Islet precursor cell (in vitro differentiated cells): ENCODE measurements at places on chromosomes 6 and 20.
A peak's percentile ranks its signal among the peaks of the same experiment; 100 is the strongest.

- DNase-seq = no peak
Observed at GRCh38 chr20:35063168-35063567, 29.4 kb downstream of the TRPC4AP start.

DNA sequence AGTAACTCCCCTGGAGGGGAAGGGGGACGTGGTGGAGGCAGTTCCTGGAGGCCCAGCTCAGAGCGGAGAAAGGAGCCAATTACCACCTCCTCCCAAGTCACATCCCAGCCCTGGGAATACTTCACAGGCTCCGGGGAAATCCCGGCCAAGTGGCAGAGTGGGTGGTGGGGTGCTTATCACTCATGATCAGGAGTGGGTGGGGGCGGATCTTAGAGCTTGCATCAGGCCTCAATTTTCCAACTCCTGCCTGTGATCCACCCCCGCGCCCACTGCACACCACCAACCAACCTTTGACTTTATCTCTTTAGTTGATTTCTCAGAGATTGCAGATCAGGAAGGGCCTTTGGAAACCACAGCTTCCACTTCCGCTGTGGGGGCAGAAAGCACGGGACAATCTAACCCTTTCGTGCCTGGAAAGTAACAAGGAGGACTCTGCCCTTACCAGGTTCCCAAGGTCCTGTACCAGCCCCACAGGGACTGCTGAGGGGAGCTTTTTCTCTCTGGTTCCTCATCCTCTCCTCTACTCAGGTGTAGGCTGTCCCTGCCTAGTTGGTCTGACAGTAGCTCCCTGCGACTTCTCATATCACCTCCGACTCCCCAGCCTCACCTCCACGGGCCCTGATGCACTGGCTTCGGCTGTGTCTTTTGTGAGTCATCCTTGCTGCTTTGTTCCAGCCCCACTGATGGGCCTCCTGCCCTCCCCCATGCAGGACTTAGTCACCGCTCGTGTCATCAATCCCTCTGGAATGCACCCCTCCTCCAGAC is 24.9 kb upstream of the IER3 start:
- DNase-seq = peak; percentile 98

DNA sequence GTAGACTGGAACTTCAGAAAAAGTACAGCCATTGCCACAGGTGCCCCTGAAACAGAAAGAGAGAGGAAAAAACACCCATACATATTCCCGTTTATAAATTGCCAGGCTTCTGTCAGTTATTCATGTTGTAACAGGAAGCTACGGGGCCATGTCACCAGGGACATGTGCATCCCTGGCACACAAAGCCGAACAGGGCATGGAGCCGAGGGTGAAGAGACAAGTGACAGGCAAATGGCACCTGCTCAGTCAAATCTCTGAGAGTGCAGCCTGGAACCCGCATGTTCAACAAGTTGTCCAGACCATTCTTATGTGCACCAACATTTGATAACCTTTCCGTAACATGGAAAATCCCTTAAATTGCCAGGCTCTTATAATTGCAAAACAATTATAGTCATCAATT is 740.7 kb downstream of the KIF16B start:
- no peak for DNase-seq

- DNase-seq = no peak
Observed at GRCh38 chr6:105163183-105163582, 16.6 kb downstream of the POPDC3 start.

- DNase-seq = no peak
Observed at GRCh38 chr6:79269877-79270276, 35.4 kb upstream of the HMGN3 start.

DNA sequence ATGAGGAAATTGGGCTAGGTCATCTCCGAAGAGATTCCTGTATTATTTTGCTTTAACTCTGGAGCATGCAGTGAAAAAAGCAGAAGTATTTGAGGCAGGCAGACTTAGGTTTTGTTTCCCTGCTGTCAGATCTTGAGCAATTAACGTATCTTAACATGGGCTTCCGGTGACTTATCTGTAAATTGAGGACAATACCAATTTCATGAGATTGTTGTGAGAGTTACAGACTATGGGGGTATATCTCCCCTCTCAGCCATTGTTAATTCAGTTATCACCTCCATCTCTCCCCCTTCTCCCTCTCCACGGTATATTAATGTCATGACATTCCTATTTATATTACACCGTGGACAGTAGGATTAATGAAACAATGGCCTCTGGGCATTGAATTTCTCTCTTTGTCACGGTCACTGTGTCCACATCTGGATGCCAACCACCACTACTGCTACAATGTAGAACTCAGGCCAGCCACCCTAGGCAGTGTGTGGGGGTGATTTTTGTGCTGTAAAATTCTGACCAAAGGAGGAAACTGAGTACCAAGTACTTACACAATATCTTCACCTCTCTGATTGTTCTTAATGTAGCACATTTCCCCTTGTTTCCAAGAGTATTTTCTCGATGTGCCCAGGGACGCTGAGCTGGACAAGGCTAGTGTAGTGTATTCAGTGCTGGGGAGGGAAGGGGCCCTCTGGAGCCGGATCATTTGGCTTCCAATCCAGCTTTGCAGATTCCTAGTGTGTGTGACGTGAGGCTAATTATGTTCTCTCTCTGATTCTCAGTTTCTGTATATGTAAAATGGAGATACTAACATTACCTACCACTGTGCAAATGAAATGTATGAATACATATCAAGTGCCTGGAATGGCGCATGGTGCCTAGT is 77.2 kb downstream of the GCNT2 start:
- DNase-seq = no peak

DNA sequence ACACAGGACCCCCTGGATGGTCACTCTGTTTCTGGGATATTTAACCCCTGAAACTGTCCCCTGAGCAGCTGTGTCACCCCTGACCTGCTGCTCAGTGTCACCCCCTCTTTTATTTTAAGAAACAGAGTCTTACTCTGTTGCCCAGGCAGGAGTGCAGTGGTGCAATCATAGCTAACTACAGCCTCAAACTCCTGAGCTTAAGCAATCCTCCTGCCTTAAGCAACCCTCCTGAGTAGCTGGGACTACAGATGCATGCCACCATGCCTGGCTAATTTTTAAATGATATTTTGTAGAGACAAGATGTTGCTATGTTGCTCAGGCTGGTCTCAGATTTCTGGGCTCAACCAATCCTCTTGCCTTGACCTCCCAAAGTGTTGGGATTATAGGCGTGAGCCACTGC is 21.5 kb upstream of the GTSF1L start:
- no peak for DNase-seq

DNA sequence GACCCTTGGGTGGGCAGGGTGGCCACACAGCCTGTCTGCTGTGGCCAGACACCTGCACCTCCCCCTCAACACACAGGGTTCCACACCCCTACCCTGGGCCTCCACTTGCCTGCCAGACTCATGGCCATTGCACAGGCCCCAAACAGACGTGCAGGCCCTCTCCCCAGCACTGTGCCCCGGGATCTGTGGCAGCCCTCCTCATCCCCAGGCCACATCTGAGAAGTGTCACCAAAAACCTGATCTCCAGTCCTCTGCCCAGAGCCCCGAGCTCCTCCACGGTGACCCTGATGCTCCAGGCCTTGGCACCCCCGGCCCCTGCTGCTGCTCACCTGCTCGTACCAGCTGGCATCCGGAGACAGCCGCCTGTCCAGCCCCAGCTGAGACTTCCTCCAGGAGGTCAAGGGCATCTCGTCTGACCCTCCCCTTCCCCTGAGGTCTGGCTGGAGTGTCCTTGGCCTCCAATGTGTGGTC is 160.1 kb downstream of the DLL1 start:
- peak; percentile 43 for DNase-seq

GRCh38 chr6:4885341-4885933 is 109.2 kb downstream of the CDYL start:
- DNase-seq = no peak

- no peak for DNase-seq
Observed at GRCh38 chr20:31806564-31807355, 12.4 kb upstream of the MYLK2 start.
